Adipocyte (in vitro differentiated cells): ENCODE measurements at places on chromosomes 3 and 15.
A peak's percentile ranks its signal among the peaks of the same experiment; 100 is the strongest.

DNA sequence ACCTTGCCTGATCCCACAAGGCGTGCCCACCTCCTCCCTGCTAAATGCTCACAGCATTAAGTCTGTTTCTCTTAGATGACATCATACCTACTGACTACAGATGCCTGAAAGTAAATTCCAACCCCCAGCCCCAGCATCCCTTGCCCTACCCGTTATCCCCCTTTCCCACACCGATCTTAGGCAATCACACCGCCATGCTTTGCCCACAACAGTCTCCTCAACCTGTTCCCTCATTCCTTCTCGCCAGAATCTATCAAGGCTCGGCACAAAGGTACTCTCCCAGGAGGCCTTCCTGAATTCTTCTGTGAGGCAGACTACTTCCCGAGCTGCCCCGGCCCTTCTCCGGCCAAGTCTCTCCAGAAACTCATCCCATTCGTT is 789 bp upstream of the SEC61A1 start:
- DNase-seq: no peak

- peak; percentile 49 for DNase-seq
Observed at GRCh38 chr3:161371441-161372320, at the start of gene SPTSSB. Gene SPTSSB, minus strand, starts transcription at chr3:161371517. Its CDS starts 25,194 bp downstream, at chr3:161346323.

DNA sequence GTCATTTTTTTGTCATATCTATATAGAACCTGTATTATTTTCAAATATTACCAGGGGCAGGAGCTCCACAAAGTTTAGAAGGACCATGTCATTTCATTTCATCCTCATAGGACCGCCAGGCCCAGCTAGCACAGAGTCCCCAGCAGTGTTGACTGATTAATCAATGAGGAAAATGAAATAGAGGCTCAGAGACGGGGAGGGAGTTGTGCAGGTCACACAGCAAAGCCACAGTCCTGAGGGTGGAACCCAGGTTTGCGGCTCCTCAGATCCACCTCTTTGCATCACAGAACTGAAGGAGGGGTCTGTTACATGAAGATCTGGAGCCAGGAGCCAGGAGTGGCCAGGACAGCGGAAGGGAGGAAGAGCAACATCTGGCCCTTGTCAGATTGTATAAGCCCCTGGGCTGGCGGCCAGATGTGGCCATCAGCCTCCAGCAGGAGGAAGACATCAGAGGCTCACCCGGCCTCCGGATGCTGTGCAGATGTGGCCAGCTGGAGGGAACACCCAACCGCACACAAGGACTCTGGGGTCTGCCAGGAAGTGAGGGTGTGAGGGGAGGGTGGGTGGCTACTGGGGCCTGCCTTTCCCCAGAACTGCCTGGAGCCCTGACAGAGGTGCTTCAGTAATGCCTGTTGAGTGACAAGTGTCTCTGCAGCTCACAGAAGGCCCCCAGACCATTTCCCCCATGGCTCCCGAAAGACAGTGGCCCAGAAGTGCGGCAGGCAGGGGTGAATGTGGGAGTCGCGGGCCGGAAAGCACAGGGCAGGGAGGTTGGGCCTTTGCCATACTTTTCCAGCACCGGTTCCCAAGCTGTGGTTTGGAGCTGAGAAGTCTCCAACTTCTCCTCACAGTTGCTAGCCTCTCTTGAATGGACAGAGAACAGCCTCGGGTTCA is 21.3 kb downstream of the EFCC1 start:
- no peak for DNase-seq

- peak; percentile 41 for DNase-seq
Observed at GRCh38 chr3:77404871-77405270, 365.0 kb downstream of the ROBO2 start.

DNA sequence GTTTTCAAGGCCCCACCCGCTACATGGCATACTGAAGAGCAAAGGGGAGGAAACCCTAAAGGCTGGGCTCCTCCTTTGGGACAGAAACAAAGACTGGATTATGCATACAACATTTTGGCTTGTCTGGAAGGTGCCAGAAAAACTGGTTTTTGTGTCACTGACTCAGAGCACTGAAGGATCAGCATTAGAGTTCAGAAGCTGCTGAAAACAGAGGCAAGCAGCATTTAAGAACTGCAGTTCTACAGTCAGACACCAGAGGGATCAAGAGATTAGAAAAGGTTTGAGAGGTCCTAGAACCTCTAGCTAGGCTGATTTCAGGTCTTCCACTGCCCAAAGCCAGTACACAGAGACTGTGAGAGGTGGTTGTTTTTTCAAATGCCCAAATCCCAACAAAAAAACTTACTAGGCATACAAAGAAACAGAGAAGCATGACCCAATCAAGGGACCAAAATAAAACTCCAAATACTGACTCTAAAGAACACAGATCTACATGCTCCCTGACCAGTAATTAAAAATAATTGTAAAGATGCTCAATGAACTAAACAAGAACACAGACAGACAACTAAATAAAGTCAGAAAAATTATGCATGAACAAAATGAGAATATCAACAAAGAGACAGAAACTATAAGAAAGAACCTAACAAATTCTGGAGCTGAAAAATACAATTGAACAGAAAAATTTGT is 91.2 kb downstream of the SENP2 start:
- DNase-seq: peak; percentile 84

DNA sequence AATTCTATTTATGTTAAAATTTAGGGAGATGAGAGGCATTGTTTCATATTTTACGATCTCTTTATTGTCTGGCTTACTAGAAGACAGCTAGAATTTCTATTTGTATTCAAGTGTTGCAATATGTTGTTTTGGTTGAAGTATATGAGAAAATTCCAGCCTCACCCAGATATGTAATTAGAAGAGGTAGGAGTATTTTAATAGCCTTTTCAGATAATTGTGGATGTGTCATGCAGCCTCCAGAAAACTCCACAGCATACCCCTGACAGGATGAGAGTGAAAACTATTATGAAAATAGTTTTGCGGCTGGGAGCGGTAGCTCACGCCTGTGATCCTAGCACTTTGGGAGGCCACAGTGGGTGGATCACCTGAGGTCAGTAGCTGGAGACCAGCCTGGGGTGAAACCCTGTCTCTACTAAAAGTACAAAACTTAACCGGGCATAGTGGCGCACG is 21.5 kb upstream of the USP3 start:
- DNase-seq: no peak

GRCh38 chr3:67033079-67033478 is 35.0 kb downstream of the KBTBD8 start:
- DNase-seq: no peak

GRCh38 chr15:35000511-35000910 is 12.4 kb upstream of the ZNF770 start:
- peak; percentile 62 for DNase-seq

- no peak for DNase-seq
Observed at GRCh38 chr15:42012241-42012640, 8.6 kb downstream of the PLA2G4E start.

GRCh38 chr3:128482175-128482574 is 10.8 kb downstream of the GATA2 start:
- peak; percentile 67 for DNase-seq

GRCh38 chr3:48026951-48027908 is 11.0 kb upstream of the MAP4 start:
- DNase-seq: no peak

GRCh38 chr3:116199063-116199462 is 246.2 kb downstream of the LSAMP start:
- DNase-seq: no peak

- DNase-seq: no peak
Observed at GRCh38 chr15:39672666-39673065, 91.8 kb downstream of the THBS1 start.

DNA sequence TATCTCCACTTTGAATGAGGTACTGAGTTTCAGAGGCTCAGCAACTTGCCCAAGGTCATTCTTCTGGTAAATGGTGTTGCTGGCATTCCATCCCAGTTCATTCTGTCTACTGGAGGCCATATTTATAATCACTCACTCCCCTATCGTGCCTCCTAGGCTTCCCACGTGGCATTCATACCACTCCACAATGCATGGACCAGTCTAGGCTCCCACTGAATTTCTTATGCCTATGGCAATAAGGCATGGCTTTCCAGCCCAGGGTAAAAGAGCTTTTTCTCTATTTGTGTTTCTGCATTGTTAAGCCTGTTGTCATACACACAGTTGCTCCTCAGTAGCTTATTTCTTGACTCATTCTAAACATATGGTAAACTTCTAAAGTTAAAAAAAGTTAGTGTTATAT is 19.9 kb downstream of the BBX start:
- DNase-seq: peak; percentile 26

DNA sequence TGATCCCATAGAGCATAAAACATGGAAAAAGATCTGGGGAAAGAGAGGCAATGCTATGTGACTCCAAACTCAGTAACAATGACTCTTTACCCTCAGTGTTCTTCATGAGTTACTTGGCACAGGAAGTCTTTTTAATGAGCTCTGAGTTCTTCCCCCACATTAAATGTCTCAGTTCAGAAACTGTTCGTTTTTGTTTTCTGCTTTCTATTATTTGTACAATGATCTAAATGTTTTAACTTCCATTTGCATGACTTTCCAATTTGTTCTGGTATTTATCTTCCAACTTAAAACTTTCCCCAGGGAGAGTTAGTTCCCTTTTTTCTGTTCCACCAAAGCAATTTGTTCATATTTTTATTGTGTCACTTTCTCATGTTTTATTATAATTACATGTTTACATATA is 177.0 kb upstream of the ZBTB20 start:
- peak; percentile 51 for DNase-seq

- no peak for DNase-seq
Observed at GRCh38 chr3:160963949-160964348, 141.2 kb downstream of the B3GALNT1 start.

- no peak for DNase-seq
Observed at GRCh38 chr3:2770451-2770850, 339.7 kb downstream of the IL5RA start.

DNA sequence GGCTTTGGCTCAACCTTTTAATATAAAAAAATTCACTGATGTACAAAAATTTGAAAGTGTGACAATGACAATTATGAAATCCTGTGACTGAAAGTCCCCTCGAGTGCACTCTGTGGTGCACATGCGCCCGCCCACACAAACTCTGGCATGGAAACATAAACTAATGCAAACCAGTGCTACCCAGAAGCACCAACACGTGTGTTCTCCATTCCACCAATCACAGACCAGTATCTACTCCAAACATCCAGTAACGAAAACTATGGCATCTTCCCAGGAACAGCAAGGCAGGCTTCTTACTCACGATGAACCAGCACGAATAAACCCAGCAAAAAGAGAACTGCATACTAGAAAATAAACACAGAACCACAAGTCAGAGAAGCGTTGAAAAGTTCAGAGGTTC is 11.7 kb upstream of the NMB start:
- no peak for DNase-seq

- DNase-seq: no peak
Observed at GRCh38 chr3:44206261-44206660, 35.4 kb upstream of the TOPAZ1 start.

DNA sequence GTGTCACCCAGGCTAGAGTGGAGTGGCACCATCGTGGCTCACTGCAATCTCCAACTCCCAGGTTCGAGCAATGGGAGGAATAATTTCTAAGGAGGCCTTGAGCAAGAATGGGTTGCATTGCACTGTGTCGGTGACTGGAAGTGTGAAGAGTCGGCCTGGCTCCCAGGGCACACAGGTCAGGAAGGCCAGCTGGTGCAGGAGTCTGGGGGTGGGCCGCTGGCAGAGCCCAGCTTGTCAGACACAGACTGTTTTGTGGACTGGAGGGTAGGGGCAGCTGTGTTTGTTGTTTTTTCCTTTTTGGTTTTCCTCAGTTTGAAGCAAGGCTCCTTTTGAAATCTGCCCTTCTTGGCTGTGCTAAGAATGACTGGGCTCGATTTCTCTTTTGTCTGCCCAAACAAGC is 66.2 kb downstream of the ITGA11 start:
- DNase-seq: no peak

DNA sequence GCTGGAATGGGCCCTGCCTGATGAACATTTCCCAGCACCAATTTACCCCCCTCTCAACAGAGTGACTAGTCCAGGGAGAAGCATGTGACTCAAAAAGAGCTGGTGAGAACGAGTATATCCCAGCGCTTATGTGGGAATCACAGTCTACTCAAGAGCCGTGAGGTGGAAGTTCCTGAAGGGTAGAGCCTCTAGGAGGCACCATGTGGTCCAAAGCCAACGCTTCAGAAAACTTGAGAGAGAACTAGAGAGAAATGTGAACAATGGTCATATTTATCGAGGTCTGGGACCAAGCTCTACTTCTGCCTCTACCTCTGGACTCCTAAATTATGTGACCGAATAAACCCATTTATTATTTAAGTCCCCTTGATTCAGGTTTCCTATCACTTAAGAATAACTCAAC is 111.0 kb upstream of the RAP2B start:
- no peak for DNase-seq

GRCh38 chr15:42088801-42089640 is 5.3 kb downstream of the PLA2G4D start:
- no peak for DNase-seq

DNA sequence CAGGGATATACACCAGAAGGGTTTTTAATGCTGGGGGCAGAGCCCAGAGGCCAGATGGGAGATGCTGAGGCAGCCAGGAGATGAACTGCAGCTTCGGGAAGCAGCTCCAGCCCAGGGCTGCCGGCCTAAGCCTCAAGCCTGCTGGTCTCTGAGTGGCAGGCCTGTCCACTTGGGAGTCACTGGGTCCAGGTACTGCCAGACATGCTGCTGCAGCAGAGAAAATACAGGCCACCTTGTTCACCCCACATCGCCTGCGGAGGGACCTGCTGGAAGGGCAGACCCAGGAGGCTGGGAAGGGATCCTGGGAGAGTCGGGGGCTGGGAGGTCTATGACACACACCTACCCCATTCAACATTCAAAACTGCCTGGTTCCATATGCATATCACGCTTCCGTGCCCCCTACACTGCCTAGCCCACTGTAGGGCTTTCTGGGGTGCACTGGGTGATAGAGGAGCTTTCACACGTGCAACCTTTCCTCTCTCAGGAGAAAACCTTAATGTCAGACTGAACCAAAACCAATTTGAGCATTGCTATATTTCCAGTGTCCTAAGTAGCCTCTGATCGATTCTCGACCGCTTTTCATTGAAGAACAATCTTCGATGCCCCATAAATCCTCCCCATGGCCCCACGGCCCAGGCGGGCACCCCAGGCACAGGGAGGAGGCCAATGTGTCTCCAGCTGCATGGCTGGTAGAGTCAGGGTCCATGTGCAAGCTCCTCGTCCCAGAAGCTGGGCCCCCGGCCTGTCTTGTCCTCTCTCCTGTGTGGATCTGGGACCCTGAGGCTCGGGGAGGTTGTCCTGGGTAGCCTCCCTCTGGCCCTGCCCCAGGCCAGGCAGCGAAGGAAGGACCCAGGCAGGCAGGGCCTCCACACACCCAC is 147.4 kb downstream of the ATP10A start:
- no peak for DNase-seq

DNA sequence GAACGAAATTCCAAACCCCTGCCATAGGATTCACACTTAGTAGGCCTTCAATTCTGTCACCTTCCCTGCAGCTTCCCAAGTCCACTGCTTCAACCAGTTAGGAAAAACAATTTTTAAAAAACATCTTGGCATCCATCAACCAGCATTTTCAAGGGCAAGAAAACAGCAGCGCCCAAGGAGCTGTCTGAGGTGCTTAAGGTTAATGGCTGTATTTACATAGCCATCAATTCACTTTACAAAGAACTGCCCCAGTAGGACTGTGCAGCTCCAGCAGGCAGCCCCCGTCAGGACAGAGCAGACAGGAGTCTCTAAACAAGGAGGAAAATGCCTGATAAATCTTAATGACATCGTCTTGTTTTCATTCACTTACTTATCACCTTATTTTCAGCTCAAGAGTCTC is 13.3 kb downstream of the TAFA4 start:
- DNase-seq: peak; percentile 24
